ENCODE measurements at places on chromosomes 2 and 18.

DNA sequence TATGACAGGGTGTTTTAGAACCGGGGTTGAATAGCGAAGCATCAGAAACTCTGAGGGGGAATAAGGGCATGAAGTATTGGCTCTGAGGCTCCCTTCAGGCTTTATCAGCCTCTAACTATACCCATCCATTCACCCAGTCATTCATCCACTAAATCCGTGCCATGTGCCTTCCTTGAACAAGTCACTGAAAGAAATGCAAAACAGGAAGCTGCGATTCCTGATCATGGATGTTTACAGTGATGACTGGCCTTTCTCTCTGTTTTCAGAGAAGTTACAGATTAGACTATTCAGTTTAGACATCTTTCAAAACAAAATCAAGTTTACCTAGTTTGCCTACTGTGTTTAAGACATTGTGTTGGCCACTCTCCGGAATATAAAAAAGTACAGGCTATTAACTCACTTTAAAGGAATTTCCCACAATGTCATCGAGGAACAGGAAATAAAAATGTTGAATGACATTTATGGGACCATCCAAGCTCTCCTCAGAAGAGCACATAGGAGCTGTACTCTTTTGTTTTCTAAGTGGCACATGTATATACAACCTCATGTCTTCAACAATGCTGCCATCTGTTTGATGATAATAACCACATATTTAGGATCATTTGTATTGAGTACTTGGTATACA, 43.8 kb upstream of the SLC14A1 start:
- no peak for DNase-seq

DNA sequence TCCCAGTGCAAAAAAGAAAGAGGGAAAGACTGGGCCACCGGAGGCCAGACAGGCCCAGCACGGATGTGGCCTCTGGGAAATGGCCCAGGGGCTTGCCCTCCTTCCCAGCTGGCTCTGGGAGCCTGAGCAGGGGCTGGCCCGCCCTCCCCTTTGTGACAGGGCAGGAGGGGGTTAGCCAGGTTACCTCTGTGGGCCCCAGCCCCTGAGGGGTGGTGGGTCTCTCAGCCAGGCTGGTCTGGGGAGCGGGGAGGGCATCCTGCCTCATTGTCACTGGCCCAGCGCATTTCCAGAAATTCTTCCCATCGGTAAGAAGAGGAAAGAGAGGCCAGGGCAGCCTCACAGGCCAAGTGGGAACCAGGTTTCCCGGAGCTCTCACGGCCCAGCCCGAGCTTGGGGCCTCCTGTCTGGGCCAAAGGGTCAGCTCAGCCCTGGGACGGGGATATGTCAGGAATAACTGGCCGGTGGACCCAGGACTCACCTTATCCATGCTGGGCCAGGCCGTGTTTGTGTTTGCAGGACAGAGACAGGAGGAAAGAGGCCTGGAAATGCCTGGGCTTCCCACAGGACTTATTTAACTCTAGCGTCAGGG, 182.2 kb downstream of the ZFP36L2 start:
- DNase-seq = no peak

DNA sequence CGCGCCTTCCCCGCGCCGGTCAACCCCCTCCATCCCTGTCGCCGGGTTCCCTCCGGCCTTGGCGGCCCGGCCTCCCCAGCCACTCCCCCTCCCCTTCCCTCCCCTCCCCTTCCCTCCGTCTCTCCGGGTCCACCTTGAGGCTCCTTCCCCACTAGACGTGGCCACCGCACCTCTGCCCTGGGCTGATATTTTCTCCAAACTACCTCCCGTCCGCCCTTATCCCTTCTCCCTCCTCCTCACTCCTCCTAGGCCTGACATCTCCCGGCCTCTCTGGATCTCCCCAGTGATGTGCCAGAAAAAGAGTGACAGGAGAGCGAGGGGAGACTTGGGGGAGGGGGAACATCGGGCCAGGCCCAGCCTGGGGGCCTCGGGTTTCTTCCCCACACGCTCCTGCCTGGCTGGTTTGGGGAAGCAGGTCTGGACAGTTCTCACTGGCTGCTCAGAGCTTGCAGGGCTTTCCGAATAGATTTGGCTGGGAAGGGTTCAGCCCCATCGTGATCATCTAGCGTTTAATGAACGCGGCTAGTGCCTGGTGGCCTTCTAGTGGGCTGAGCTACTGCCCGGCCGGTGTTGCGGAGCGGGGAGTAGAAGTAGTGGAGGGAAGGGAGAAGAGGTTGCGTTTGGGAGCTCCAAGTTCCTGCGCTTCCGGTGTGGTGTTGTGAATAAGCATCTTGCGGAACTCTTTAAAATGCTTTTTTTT, 641 bp downstream of the MAPRE3 start:
- DNase-seq = no peak

GRCh38 chr2:27281442-27281841, 787 bp upstream of the TRIM54 start:
- DNase-seq = no peak

GRCh38 chr2:145593991-145594614, 1074.2 kb upstream of the ZEB2 start:
- no peak for DNase-seq

GRCh38 chr2:64067326-64067725, 48.1 kb upstream of the VPS54 start:
- DNase-seq = no peak

DNA sequence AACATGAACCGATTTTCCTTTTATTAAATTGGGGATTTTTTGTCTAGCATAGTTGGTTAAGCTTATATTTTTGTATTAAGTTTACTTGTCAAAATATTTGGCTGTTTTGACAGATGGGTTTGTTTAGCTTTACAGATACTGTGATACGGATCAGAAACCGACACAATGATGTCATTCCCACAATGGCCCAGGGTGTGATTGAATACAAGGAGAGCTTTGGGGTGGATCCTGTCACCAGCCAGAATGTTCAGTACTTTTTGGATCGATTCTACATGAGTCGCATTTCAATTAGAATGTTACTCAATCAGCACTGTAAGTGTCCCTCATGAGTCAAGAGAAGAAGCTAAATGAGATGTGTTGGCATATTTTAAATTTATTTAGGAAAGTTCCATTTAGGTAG, 8.5 kb downstream of the PDK1 start:
- no peak for DNase-seq

DNA sequence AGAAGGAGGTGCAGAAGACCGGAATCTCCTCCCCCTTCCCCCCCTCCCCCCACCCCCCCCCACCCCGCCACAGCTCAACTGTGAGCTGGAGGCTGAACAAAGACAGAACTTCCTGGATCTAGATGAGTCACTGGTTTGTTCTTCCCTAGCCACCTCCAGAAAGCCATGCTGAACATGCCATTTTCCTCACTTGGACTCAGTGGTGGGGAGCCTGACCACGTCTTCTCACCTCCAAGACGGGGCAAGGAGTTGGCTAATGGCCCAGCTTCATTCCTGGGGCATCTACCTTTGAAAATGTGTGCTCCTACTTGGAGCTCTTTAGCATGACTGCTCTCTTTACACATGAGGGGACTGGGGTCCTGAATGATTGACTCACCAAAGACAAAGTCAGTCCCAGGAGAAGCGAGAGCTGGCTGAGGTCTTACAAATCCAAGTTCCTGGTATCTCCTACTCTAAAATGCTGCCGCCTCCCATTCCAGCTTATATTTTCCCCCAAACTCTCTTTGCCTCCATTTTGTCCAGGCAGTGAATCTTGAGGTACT, 22.6 kb upstream of the FZD5 start:
- no peak for DNase-seq

DNA sequence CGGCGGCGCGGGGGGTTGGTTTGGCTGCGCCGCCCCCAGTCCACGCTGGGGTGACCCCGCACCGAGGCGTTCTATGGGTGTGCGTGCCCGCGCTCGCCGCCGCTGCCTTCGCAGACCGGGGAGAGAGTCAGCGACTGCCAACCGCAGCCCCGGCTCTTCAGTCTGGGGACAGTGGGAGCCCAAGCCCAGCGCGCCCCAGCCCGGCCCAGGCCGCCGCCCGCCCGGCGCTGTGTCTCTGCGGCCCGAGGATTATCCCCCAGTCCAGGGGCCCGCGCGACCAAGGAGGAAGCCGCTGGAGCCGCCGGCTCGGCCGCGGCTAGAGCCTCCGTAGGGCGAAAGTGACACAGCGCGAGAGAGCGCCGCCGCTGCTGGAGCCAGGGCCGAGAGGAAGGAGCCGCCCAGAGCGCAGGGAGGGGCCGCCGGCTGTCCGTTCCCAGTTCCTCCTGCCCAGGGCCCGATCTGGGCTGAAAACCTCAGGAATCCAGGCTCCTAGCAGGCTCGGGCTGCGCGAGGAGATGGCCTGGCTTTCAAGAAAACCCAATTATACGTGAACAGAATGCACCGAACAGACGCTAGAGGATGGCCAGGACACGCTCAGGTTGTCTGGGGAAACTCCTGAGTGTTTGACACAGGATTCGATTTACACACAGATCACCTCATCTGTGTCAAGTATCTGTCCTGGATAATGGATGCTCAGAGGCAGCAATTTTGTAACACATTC, 2.4 kb downstream of the CTIF start:
- DNase-seq = no peak

DNA sequence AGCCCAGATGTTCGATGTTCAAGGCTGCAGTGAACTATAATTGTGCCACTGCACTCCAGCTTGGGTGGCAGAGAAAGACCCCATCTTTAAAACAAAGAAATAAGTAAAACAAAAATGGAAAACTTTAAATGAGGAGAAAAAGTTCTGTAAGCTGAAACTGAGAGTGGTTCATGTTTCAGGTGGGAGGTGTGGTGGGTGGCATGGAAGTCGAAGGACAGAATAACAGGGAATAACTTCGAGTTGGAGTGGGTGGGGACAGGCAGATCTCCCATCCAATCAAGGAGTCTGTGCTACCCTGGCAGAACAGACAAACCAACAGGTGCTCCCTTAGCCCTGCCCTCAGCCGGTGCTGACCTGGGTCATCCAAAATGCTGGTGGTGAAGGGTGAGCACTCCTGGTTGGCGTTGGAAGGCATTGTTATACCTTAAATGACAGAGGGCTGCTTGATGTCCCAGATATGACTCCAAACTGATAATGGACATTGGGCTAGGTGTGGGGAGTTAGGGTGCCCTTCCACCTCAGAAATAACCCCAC, 328.4 kb downstream of the DYSF start:
- no peak for DNase-seq

- DNase-seq = peak; percentile 30
Measured at GRCh38 chr2:88350331-88351248, 101.9 kb downstream of the FOXI3 start.

DNA sequence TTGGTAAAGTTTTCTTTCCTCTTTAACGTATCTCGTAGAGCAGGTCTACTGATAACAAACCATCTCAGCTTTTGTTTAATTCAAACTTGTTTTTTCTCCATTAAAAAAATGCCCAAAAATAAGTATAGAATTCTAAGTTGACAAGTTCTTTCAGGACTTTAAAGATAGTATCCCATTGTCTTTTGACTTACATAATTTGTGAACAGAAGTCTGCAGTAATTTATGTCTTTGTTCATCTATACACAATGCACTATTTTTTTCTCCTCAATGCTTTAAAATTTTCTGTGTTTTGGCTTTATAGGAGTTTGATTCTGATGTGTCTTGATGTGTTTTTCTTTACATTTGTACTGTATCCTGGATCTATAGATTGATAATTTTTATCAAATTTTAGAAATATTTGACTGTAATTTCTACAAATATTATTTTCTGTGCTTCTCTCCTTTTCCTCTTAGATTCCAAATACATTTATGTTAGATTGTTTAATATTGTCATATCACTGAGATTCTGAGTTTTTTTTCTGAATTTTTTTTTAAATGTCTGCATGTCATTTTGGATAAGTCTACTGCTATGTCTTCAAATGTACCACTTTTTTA, 143.3 kb downstream of the FTCDNL1 start:
- DNase-seq = no peak

GRCh38 chr18:65938592-65939372, 188.0 kb downstream of the CDH7 start:
- no peak for DNase-seq

DNA sequence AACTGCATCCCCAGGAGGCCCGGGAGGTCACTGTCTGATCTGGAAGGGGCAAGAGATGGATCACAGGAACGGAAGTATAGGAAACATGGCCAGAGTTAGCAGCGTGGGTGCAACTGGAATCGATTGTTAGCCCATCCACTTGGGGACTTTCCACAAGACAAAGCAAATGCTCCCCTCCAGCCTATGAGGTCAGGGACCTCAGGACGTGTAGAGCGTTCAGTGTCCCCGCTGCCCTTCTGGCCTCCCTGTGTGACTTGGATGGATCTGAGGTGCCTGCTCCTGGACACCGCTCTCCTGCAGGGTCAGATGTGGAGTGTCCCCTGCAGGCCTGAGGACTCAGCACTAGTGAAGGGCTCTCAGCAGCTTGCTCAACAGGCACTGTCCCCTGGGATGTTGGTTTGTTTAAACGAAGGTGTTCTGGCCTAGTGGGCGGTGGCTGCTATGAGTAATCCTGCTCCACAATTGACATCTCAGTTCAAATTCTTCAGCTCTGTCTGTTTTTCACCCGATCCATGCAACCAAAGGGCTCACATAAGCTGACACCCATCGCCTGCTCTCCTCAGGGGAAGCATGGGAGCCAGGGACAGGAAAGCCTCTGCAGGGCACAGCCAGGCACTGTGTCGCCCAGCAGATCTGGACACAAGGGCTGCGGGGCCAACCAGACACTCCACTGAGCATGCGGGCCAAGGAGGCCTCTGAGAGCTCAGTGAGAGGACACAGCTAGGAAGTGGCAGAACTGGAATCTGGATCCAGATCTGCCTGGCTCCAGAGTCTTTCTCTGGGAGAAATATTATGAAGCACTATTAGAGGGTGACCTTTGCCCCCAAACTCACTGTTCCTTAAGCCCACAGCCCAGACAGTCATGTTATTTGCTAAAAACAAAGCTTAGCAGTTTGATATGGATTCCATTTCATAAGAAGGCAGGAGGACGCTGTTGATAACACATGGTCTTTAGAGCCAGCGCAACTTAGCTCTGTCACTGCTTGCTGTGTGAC, 78.5 kb downstream of the RHOB start:
- DNase-seq = no peak

DNA sequence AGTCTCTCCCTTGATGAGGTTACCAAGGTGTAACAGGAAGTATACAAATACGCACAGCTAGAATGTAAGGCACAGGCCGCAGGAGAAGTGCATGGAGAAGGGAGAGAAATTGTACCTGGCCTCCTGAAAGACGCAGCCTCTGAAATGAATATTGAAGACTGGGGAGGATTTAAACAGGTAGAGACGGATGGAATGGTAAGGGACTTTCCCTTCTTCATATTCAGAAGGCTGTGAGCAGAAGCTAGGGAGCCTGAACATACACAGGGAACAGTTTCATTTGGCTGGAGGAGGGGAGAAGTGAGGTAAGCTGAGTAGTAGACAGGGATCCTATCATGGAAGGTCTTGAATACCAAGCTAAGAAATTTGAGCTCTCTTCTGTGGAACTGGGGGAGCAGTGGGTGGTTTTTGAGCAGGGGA, 112.7 kb downstream of the ANKRD44 start:
- DNase-seq = no peak

- no peak for DNase-seq
Measured at GRCh38 chr2:145597809-145598208, 1077.9 kb upstream of the ZEB2 start.

DNA sequence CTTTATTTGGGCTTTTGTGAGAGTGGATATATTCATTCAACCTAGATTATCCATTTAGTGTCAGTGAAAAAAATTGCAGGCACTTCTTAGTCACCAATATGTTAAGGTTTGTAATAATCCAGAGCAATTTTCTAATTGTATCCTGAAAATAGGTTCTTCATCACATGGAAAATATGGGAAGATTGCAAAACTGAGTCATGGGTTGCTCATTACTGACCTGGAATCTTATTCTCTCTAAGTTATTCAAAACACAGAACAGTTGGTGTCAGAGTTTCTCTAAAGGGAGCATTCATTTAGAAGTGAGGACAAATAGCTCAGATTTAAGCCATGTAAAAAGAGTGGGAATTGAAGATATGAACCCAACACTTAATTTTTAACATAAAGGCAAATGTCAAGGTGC, 181.3 kb downstream of the IKZF2 start:
- DNase-seq = no peak

Data from omental fat pad (tissue), 4 donors.